HFFc6 (cell line): ENCODE measurements at places on chromosomes 7 and 10. TPM values are rescaled to one million over a fixed set of nuclear protein-coding genes. Genes with fewer than 3 reads are reported as not detected.

The LIPF gene
- total RNA-seq: not detected in 3 replicates

The TAS2R4 gene
- total RNA-seq: 0.07 to 0.21 TPM in 2 of 3 replicates, not detected in the other

The MYPN gene
- total RNA-seq: 77.6 to 89.1 TPM (median 81.9 TPM) in 3 replicates

The OR2A1 gene
- not detected in 3 replicates for total RNA-seq

The EVX1 gene
- not detected in 3 replicates for total RNA-seq

The AASS gene
- 8.1 to 10.2 TPM (median 8.4 TPM) in 3 replicates for total RNA-seq

The TMEM229A gene
- not detected in 3 replicates for total RNA-seq

The PTF1A gene
- total RNA-seq: not detected in 3 replicates

The HHEX gene
- 2.4 to 4.8 TPM (median 3.0 TPM) in 3 replicates for total RNA-seq

The FANK1 gene
- 0.50 to 1.4 TPM (median 1.1 TPM) in 3 replicates for total RNA-seq

The OR2A7 gene
- not detected in 3 replicates for total RNA-seq

The LIPN gene
- not detected in 3 replicates for total RNA-seq

The ANK3 gene
- not detected in 3 replicates for total RNA-seq

The TMEM213 gene
- total RNA-seq: not detected in 3 replicates

The TFAM gene
- total RNA-seq: 20.3 to 25.7 TPM (median 25.0 TPM) in 3 replicates

The CACNA2D1 gene
- 33.5 to 37.2 TPM (median 37.0 TPM) in 3 replicates for total RNA-seq

GRCh38 chr10:45419676-45420025 lies 45.6 kb downstream of the ALOX5 start:
- no peak for DNase-seq

DNA sequence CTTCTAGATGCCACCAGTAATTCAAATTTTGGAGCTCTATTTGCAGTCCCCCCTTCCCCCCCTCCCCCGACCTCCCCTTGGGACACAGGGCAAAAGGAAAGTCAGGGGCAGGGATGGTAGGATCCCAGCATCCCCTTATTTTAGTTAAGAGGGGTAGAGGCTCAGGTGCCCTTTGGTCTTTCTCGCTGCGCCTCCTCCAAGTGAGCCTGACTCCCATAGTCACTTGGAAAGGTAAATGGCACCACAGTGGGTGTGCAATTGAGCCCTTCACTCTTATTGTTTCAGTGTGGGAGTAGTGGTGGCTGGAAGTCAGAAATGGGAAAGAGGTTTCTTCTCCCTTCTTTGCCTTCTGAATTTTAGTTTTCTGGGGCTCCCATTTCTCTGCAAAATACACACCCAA lies 8.2 kb upstream of the FEZF1 start:
- DNase-seq: no peak

DNA sequence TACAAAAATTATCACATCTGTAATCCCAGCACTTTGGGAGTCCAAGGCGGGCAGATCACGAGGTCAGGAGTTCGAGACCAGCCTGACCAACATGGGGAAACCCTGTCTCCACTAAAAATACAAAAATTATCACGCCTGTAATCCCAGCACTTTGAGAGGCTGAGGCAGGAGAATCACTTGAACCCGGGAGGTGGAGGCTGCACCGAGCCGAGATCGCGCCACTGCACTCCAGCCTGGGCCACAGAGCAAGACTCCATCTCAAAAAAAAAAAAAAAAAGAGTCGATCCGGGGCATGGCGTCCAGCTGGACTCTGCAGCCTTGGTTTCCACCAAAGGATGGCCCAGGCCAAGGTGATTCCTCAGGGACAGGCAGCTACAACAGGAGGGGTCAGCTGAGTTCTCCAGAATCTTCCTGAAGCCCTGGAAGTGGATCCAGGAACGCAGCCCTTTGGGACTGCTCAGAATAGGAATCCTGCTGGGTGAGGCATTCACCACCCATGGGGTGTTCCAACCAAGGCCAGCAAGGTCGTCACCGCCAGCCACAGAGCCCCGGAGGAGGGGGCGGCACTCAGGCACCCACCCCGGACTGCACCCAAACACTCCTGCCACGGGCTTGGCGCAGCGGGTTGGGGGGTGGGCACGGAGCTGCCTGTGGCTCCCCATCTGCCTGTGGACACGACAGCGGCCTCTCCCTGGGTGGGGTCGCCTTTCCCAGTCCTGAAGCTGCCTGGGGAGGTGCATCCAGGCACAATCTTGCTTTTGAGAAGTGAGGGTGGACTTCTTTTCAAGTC lies 12.0 kb upstream of the UTF1 start:
- no peak for DNase-seq

GRCh38 chr10:17006631-17007417 lies 122.8 kb downstream of the CUBN start:
- DNase-seq: no peak

GRCh38 chr10:74967911-74968666 lies 141.7 kb downstream of the KAT6B start:
- no peak for DNase-seq

GRCh38 chr10:15411010-15411409 lies 39.9 kb upstream of the FAM171A1 start:
- no peak for DNase-seq

DNA sequence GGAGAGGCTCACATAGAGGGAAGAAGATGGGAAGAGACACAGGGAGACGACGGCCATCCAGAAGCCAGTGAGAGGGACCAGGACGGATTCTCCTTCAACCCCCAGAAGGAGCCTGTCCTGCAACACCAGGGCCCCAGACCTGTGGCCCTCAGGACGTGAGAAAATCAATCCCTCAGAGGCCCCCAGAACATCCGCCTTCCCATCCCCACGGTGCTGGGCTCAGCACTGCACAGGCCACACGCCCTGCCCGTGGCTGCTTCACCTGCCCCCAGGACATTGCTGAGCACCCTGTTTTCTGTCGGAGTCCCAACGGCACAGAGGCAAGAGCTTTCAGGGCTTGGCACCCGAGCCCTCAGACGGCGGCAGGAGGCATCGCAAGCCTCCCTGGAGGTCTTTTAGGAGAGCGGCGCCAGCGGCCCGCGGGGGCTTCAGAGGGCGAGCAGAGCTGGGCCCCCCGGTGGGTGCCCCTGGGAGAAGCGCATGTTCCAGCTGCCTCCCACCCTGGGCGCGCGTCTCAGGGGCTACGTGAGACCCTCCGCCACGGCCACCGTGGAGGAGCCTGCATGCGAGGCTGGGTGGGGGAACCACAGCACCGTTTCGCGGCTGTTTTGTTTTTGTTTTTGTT lies 42.8 kb downstream of the PDGFA start:
- DNase-seq: no peak

DNA sequence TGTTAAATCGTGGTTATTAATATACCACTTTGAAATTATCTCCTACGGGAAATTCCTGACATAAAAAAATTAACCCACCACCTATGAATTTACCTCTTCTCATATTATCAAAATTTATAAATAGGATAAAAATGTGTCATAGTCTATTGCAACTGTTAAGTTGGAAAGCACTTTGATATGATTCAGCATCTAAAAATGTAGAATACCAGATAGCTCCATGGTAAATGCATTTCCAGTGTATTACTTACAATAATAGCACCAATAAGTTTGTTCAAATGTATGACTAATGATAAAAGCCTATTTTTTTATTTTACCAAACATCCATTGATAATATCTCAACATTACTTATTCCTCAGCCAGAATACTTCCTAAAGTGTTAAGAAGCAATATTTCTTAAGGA lies 13.6 kb upstream of the KCND2 start:
- no peak for DNase-seq

DNA sequence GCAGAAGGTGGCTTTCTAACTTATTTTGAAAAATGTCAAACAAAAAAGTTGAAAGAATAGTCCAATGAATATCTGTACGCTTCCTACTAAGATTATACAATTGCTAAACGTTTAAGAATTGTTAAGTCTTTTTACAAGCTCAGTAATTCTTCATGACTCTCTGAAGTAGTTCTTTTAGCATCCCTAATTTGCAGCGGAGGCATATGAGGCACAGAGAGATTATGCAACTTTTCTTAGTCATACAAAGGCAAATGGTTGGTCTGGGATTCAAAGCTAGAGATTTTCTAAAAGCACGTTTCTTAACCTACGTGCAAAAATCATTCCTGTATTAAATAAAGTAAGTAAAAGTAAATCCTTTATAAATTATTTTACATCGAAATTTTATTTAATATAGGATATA lies 254.2 kb downstream of the MAGI2 start:
- peak; percentile 90 for DNase-seq

GRCh38 chr7:2980401-2981102 lies 63.1 kb downstream of the CARD11 start:
- DNase-seq: no peak

DNA sequence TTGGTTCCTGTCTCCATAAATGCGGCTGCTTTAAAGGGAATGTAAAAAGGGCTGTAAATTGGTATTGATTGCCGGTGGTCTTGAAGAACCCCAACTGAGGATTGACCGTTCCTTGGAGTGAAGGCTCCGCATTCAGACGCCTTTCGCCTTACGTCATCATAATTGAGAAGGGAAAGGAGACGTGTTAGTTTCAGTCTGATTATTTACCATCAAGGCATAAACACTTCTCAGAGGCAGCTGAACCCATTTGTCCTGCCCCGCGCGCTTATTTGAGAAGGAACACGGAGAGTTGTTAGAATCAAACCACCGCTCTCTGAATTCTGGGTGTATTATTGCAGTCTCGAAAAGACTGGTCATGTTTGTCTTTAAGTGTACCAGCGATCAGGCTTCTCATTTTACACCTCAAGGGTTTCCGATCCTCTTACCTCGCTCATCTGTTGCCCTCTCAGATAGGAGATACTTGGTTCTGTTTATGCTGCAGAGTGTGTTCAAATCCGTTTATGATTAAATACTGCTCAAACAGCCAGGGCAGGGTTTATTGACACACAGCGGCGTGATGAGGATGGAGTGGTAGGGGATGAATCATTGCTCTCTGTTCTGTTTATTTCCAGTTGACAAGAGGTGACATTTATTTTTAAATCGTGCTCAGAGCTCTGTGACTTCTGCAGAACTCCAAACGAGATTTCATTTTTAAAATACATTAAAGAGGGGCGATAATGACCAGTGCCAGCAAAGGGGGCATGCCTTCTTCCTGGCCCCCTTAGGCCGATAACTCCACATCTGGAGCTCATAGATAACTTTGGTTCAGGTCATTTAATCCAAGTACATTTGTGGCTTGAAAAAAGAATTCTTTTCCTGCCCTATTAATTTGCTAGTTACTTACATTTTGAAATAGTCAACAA lies 30.4 kb downstream of the FOXK1 start:
- peak; percentile 56 for DNase-seq

- peak; percentile 47 for DNase-seq
Observed at GRCh38 chr7:80294346-80294745, 159.7 kb downstream of the GNAI1 start.

DNA sequence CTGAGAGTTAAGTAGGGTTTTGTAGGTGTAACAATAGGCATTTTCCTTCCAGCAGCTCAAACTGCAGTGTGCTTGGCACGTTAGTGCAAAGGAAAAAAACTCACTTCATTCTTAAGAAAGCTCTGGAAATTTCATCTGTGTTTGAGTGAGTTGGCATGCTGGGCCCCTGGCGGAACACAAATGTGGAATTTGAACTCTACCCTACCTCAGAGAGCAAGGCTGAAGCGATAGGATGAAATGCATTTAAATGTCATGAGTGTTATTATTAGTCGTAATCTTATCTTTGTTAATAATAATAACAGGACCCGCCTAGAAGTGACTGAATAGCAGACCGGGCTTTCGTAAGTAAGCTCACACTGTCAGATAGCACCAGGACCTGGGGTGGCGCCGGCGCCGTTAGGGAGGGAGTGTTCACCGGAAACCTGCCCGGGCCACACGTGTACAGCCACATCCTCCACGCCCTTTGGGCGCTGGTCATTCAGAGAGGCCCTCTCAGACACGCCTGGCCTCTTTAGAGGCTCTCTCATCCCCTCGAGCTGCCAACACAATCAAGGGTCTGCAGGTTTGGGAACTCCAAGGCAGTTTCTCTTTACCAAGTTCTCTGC lies 63.5 kb downstream of the GRK5 start:
- DNase-seq: no peak

GRCh38 chr7:55641273-55641691 lies 69.0 kb upstream of the VOPP1 start:
- DNase-seq: peak; percentile 81

- DNase-seq: no peak
Observed at GRCh38 chr7:74671602-74672001, 14.1 kb downstream of the GTF2I start.

- DNase-seq: no peak
Observed at GRCh38 chr10:30364345-30365268, 15.5 kb upstream of the MTPAP start.

DNA sequence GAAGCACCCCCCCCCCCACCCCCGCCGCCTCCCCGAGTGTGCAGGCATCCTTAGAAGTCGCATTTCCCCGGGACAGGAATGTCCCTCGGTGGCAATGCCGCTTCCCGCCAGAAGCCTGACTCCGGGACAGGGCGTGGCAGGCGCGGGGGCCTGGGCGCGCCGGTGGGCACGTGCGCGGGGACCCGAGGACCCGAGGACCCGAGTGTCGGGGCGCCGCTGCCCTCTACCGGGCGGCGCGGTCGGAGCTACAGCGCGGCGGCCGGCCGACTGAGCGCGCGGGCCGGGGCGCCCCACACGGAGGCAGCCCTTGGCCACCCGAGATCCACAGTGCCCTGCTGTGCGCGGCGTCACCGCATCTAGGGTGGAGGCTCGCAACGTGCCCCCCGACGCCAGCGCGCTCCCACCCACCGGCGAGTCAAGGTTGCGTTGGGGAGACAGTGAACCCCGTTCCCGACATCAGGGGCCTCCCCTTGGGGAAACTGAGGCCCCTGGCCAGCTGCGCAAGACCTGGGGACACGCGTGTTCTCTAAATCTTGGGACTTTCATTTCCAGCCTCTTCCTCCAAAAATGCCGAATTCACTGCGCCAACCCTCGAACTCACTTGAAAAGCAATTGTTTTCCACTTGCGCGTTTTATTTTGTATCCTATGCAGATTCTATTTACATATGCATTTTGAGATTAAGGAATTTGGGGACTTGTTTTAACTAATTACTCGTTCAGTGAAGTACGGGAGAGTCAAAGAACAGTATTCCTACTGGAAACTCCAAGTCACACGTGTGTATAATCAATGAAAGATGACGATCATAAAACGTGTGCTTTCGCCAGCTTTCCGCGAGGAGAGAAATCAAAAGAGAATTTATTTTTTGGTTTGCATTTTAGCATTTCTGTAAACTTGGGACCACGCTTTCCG lies 3.1 kb upstream of the CUX1 start:
- DNase-seq: peak; percentile 30

GRCh38 chr7:47382200-47382599 lies 199.7 kb downstream of the TNS3 start:
- DNase-seq: no peak

GRCh38 chr7:104098890-104099289 lies 108.9 kb downstream of the ORC5 start:
- DNase-seq: no peak

DNA sequence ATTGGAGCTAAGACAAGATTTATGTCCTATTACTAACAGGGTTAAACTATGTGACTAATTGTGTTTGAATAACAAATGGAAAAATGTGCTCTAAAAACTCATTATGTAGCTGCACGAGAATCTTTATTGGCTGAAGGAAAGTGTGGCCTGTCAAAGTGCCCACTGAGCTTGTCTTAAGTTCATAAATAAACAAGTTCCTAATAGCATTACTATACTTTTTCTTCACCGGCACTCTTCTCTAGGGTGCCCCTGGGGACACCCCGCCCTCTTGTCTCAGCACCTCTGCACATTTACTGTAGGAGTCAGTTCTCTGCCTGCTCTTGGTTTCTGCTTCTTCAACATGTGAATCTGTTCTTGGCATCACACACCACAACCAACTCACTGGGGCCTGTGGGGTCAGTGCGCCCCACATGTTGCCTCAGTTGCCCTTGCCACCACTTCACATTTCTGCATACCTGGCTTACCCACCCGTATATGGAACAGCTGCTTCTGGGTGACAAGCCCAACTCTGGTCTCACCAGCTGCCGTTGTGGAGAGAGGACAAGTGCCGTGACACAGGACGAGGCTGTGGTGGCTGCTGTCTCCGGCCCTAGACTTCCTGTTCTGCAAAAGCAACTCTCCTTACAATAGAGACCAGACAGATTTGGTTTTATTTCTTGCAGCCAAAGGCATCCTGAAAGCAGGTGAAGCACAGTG lies 96.3 kb upstream of the DDC start:
- DNase-seq: no peak

- DNase-seq: peak; percentile 42
Observed at GRCh38 chr10:97210543-97210960, 24.8 kb upstream of the SLIT1 start.
